Subcutaneous preadipocyte (primary cell): ENCODE measurements at places on chromosomes 11 and 22. TPM values are rescaled to one million over a fixed set of nuclear protein-coding genes. Genes with fewer than 3 reads are reported as not detected.

Gene CD3E
- total RNA-seq: not detected in 2 replicates

Gene MYO18B
- 4.0 TPM in 1 of 2 replicates, not detected in the other for total RNA-seq

Gene CHRM1
- not detected in 2 replicates for total RNA-seq

Gene ASRGL1
- total RNA-seq: not detected in 2 replicates

Gene INPP5J
- under 0.01 and 0.39 TPM in 2 replicates for total RNA-seq

Gene APOL1
- total RNA-seq: 3.1 and 10.3 TPM in 2 replicates

Gene TESMIN
- not detected in 2 replicates for total RNA-seq

Gene DEPDC7
- total RNA-seq: 2.6 and 3.3 TPM in 2 replicates

Gene CAPN1
- total RNA-seq: 120 and 136 TPM in 2 replicates

Gene BCL2L13
- 45.6 and 57.9 TPM in 2 replicates for total RNA-seq

Gene ESAM
- total RNA-seq: under 0.01 and 0.39 TPM in 2 replicates

Gene CCDC87
- total RNA-seq: 0.37 and 0.78 TPM in 2 replicates

Gene SYT8
- total RNA-seq: not detected in 2 replicates

Gene SLCO2B1
- 0.59 TPM in 1 of 2 replicates, not detected in the other for total RNA-seq

Gene RHOD
- 3.5 and 4.4 TPM in 2 replicates for total RNA-seq

Gene FOSL1
- total RNA-seq: 42.3 and 103 TPM in 2 replicates

Gene MALAT1
- 5,567 and 6,141 TPM in 2 replicates for total RNA-seq
